ENCODE measurements at places on chromosomes 3 and 15.

DNA sequence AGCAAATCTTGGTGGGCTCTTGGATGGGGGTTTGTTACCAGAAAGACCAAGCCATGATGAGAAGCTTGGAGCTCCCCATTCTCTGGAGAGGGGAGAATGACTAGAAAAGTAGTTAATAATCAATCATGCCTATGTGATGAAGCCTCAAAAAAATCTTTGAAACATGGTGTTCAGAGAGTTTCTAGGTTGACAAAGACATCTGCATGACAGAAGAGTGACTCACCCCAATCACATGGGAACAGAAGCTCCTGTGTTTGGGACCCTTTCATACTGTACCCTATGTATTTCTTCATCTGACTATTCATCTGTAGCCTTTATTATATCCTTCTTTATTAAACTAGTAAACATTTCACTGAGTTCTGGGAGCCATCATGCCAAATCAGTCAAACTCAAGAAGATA lies 87.4 kb downstream of the BCHE start:
- peak; percentile 18 for DNase-seq

DNA sequence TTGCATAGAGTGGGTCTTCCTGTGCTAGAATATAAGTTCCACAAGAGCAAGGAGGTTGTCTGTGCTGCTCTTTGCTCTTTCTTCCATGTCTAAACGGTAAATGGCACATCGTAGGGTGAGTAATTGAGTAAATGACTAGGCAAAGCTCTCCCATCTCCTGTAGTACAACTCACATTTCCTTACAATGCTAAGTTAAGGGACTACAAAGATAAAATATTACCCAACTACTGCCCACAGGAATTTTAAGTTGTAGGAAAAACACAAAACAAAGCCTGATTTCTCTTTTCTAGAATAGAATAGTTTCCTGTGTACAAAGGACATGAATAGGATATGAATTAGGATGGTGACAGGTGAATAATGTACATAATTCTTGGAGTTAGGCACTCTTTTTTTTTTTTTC lies 19.9 kb upstream of the LRIG1 start:
- peak; percentile 55 for DNase-seq

DNA sequence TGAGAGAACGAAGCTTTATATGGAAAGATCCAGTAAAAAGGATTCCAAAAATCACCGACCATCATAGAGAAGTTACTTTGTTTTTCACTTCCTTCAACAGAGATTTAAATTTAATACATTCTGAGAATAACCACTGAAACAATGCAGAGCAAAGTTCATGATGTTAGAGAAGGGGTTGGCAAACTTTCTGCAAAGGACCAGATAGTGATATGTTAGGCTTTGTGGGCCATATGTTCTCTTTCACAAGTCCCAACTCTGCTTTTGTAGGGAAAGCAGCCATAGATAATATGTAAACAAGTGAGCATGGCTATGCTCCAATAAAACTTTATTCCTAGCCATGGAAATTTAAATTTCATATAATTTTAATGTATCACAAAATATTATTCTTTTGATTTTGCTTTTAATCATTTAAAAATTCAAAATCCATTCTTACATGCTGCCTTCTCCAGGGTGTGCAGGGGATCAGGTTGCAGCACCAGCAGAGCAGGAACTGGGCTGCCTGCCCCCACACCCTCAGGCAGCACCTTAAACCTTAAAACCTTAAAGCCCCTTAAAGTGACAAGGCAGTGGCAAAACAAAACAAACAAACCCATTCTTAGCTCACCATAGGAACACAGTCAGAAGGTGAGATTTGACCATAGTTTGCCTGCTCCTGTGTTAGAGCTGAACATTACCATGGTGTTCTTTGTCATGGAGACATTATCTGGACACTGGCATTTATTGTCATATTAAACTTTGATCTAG lies 16.9 kb upstream of the IGSF10 start:
- no peak for DNase-seq

- DNase-seq: no peak
Observed at GRCh38 chr15:33107950-33108349, 86.6 kb downstream of the FMN1 start.

- no peak for DNase-seq
Observed at GRCh38 chr3:138135833-138136194, 3.6 kb upstream of the A4GNT start.

- no peak for DNase-seq
Observed at GRCh38 chr3:134955874-134956273, 160.8 kb downstream of the EPHB1 start.

- DNase-seq: no peak
Observed at GRCh38 chr15:27965546-27965945, 133.6 kb downstream of the OCA2 start.

- DNase-seq: no peak
Observed at GRCh38 chr15:81013396-81013929, 12.7 kb downstream of the TLNRD1 start.

DNA sequence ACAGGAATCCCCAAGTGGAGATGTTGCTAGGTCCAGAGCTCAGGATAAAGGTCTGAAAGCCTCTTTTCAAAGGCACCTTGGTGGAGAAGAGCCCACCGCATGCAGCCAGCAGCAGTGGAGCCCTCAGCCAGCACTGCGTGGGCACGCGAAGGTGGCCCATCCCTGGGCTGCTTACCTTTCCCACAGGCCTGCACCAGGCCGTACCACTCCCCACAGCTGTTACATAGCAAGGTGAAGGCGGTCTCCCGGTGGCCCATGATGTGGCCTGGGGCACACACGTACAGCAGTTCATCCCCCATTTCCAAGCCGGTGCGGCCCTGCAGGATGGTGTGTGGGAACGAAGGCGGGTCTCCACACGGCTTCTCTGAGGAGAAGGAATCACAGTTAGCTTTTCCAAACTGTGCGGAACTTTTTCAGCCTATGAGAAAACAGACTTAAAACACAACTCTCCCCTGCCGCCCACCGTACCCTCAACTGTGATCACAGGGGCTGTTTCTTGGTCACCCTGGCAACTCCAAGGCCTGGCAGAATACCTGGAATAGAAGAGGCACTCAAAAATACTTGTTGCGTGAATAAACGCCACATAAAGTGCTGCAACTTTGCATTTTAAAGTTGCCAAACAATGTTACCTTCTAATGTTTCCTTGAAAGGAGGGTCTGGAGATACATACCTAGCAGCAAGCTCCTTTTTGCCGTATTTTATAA lies 43.7 kb downstream of the SUSD5 start:
- DNase-seq: no peak

DNA sequence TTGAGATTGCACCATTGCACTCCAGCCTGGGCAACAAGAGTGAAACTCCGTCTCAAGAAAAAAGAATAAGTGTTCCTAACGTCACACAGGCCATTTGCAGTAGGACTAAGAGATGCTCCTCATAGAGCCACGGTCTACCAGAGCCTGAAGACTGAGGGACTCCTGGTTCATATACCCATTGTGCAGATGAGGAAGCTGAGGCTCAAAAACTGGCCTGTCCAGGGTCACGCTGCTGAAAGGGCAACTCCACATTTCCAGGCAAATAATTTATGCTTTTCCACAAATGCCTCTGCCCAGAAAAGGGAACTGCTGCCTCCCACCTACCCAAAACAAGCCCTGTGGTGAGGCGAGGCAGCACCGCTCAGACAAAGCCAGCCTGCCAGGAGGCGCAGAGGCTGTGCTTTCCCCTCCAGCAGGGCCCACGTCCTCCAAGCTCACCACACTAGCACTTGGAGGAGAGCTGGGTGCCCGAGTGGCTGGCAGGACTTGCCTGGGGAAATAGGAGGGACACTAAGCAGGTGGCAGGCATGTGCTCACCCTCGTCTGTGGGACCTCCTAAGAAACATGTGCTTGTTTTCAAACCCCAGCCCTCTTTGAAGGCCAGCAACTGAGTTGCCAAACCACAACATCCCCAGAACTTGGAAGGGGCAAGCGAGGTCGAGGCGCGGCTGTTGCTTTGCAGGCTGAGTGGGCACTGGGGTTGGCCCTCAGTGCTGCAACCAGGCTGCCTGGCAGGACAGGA lies 195.6 kb downstream of the XXYLT1 start:
- DNase-seq: peak; percentile 26

GRCh38 chr15:88204584-88204983 lies 52.0 kb downstream of the NTRK3 start:
- no peak for DNase-seq

DNA sequence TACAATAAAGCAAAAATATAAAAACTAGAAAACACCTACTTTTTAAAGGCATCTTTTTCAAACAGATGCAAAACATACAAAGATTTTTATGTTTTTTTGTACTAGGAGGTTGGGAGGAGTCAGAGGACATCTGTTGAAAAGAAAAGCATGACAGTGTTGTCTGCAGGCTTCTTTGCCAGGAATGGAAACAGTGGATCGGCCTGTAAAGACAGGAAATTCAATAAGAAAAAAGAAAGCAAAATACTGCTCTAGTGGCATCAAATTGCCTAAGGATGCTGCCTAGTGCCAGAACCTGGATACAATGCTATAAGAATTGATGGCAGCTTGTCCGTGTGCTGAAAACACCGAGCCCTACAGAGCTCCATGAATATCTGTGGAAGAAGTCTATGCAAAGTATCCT lies 69.9 kb downstream of the TBC1D5 start:
- no peak for DNase-seq

- DNase-seq: no peak
Observed at GRCh38 chr3:189941125-189941524, 179.6 kb downstream of the P3H2 start.

- no peak for DNase-seq
Observed at GRCh38 chr3:72247645-72248388, 462.9 kb upstream of the PROK2 start.

DNA sequence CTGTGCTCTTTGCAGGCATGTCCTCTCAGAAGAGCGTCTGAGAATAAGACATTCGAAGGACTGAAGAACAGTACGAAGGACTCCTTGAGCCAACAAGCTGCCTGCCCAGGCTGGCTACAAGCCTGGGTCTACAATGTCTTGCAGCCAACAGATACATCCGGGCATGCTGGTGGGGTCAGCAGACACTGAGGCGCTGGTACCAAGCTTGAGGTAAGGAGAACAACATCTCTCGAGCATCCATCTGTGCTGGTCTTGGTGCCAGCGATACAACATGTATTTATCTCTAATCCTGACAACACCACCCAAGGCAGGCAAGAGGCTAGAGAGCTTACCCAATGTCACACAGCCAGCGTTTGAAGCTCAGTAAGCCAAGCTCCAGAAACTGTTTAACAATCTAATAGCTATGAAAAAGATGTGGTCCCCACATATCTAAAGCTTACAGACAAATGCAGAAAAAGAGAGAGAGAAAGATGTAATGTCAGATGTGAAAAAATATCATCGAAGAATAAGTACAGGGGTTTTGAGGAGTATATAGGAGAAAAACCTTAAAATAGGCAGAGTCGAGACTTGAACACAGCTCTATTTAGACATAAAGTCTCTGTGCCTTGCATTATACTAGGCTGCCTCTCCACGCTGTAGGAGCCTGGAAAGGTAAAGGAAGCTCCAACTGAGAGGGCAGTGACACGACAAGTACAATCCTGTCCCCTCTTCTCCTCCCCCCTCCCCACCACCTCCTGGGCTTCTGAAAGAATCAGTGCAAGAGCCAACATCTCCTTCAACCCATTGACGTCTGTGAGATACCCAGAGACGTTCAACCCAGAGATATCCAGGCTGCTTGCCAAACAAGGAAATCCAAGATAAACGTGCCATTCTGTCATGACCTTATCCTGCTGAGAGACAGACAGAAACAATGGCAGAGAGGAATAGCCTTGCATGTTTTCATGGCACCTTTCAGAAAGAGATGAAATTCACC lies 39.4 kb downstream of the WWTR1 start:
- no peak for DNase-seq

GRCh38 chr3:172142051-172142863 lies 102.9 kb downstream of the FNDC3B start:
- DNase-seq: peak; percentile 69
